Stimulated activated CD8-positive, alpha-beta memory T cell treated with anti-CD3 and anti-CD28 coated beads, Interleukin-4, amount 100 ng/mL, for 24 hours (primary cell): ENCODE measurements at places on chromosomes 1 and 21.

GRCh38 chr1:245791410-245792312, 636.9 kb downstream of the KIF26B start:
- no peak for DNase-seq

GRCh38 chr1:64186898-64187280, 16.5 kb upstream of the UBE2U start:
- no peak for DNase-seq

- no peak for DNase-seq
Measured at GRCh38 chr1:70220015-70220414, 1.2 kb upstream of the SRSF11 start.

- no peak for DNase-seq
Measured at GRCh38 chr21:45940621-45941337, 40.8 kb upstream of the COL6A1 start.

DNA sequence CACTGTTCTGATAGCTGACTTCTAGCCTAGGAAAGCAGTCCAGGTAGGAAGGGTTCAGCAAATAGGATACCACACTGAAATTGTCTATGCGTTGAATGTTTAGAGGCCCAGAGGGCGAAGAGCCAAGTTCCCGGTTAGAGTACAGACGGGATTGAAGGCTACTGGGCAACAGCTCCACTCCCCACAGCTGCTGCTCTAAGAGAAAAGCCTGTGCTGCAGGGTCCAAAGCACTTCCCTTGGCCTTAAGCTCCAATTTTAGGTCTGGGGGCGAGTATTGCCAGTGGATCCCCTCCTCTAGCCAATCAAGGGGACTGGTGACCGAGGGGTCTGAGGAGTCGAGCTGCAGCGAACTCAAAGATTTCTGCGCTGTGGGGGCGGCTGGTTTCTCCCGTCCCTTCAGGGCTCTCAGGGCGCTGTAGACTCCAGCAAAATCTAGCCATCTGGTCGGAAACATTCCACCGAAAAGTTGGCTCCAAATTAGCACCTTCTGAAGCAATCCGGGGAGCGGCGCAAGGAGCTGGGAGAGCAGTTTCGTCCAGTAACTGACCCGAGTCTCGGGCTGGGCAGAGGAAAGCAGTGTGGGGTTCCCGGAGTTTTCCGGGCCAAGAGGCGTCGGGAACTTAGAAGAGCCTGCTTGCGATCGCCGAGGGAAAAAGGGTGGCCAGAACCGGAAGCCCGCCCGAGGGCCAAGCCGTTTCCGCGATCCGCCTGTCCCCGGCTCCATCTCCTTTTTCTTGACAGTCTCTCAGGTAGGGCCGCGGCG, 748 bp downstream of the PPP1R15B start:
- DNase-seq: peak; percentile 22

- DNase-seq: no peak
Measured at GRCh38 chr1:156959414-156959813, 39.0 kb downstream of the LRRC71 start.

DNA sequence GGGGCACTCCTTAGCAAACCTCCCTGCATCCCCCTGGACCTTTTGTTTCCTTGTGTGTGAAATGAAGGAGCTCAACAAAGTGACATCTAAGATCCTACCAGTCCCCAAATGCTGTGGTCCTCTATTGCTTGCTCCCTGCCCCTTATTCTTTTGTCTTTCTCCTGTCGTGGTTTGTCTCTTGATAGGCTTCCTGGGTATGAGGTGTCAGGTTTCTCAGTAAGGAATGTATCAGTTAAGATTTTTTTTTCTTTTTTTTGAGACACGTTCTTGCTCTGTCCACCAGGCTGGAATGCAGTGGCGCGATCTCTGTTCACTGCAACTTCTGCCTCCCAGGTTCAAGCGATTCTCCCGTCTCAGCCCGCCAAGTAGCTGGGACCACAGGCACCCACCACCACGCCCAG, 16.8 kb downstream of the CNIH3 start:
- DNase-seq: no peak

DNA sequence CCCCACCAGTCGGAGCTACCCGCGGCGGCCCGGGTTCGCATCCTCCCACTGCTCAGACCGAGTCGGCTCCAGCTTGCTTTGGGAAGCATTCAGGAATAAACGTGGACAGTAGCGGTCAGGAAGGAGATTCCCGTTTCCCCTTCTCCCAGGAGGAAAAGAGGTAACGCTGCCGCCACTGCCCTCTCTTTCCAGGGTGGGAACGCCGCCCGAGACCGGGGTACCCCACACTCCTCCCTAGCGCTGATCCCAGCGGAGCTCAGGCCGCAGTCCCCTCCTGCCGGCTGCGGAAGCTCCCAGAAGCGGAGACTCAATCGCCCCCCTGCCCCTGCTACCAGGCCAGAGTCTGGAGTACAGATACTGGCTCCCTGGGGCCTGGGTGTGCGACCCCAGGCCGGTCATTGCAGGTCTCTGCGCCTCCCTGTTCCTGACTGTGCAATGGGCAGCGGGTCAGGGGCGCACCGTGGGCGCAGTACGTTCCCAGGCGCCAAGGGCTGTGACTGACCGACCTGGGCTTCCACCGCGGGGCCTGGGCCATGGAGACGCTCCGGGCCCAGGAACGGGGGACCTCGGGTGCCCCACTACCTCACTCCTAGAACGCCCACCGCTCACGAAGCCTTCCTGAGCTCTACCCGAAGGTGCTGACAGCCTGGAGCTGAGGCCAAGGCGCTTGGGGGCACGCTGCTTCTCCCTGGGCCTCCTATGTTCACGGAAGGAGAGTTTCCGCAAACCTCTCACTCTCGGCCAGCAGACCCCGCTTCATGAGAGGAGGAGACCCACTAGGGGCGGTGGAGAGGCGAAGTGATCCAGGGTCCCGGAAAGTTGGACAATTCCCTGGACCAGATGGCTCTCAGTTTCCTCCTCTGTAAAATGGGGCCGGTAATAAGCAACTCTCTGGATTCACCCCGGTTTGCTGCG, 7.8 kb downstream of the DMRTA2 start:
- DNase-seq: no peak
